ENCODE measurements at places on chromosomes 12 and 14.

DNA sequence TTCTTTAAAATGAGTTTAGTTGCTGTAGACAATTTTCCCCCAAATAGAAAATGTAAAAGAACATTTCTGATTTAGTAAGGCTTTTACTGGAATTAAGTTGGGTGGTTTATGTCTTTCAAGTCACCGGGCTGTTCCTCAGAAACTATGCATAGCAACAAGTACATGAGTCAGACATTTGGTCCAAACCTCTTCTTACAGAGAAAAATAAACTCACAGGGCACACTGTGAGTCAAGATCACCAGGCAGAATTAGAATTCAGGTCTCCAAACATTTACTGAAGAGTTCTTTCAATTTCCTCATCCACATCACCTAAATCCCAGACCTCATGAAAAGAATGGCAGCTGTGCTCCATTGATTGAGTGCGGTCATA is 476.1 kb upstream of the SOX5 start:
- no peak for DNase-seq

- DNase-seq = no peak
These were observed 226.8 kb upstream of the RGS6 start for GRCh38 chr14:71705460-71705859.

DNA sequence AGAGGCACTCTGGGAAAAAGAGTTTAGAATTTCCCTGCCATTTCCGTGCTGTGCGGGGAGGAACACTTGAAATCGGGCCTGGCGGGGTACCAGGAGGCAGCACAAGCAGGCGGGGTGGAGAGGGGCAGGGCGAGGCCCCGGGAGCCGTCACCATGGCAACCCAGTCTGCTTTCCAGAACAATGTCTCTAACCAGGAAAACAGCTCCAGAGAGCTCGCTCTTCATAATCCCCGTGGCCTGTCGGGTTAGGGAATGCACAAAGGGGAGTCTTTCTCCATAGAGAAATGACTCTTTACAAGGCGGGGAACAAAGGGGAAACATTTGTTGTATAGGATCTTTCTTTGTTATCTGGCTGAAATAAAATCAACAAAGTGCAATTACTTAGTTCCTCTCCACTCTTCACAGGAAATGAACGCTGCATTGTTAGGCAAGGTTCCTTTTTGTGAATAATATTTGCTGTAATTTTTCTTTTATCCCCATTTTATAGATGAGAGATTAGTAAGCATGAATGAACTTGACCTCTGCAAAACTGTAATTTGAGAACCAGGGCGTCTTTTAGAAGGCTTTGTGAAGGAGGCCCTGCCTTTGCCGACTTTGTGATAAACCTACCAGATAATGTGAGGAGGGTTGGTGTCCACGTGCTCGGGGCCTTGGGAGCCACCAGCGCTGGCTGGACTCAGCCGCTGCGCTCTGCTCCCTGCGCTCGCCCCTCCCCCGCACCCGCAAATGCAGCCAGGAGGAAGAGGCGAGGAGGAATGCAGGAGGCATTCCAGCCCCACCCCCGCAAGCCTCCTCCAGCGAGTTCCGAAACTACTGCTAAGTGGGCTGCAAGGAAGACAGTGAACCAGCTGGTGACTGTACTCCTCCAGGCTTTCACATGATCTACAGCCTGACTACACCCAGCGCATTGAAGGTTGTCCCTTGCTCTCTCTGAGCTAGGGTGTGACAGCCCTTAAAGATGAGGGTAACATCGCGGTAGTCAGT is 105.2 kb upstream of the ATF7IP start:
- peak; percentile 82 for DNase-seq

GRCh38 chr14:75059642-75060041 is 4.2 kb downstream of the ACYP1 start:
- DNase-seq = no peak

- DNase-seq = no peak
These were observed 46.9 kb upstream of the FRS2 start for GRCh38 chr12:69423037-69423905.

- no peak for DNase-seq
These were observed 3.6 kb downstream of the NXPH4 start for GRCh38 chr12:57219993-57220754.

DNA sequence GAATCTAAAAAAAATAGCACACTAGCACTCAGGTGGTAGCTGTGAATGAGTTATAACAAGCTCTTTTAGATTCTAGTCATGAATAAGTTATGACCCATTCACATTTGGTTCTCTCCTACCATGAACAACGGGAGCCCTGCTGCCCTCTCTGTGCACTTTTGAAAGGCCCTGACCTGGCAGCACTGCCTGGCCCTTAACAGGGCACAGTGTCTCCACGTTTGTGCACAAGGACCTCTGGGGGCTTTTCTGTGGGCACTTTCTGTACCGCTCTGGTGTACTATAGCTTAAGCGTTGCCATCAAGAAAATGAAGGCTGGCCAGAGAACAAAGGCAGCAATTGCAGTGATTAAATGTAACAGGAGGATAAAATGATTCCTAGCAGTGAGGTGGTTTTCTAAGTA is 21.2 kb downstream of the CCDC92 start:
- DNase-seq = no peak

GRCh38 chr12:82019533-82019932 is 260.4 kb upstream of the PPFIA2 start:
- peak; percentile 45 for DNase-seq

DNA sequence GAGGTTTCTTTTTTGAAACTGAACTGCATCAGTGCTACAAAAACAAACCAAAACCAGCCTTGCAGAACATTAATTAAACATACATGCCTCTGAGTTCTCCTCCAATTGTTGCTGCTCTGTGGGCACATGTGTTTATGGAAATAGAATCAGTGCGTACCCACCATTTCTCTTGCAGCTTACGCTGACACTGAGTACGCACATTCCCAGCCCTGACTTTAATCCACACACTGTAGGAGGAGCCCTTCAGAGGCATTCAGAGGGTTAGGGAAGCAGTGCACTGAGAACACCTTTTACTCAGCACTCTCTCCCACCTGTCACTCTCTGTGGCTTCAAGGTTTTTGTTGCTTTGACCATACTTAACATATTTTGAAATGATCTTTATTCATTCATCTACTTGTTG is 250.5 kb upstream of the PWP1 start:
- DNase-seq = no peak

DNA sequence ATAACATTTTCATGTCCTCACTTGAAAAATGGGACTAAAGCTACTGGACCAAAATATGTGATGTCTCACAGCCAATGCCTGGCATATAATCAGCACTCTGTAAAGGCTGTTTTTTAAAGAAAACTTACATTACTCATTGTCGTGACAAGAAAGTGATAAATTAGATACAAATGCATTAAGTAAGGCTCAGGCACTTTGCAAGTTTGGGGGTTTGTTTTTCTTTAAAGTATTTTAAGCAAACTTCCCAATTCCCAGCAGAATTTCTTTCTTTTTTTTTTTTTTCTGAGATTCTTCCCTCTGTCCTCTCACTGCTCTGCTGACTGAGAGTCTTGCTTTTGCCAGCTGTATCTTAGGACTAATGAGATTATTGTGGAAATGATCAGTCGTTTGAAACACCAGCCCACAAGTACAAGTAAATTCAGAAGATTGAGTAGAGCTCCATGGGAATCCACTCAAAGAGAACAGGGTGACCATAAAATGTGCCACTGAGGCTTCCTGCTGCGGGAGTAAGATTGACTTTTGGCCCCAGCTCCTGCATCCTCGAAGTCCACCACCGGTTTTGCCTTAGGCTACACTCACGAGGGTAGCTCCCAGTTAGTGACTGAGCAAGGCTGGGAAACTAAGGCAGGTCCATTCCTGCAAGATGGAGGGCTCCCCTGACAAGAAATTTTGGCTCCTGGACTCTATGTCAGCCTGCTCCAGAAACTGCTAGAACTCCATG is 82.8 kb downstream of the TMTC1 start:
- DNase-seq = no peak

GRCh38 chr12:76552343-76552938 is 7.1 kb downstream of the OSBPL8 start:
- no peak for DNase-seq

- no peak for DNase-seq
These were observed 43.0 kb downstream of the BORCS5 start for GRCh38 chr12:12399776-12400305.

DNA sequence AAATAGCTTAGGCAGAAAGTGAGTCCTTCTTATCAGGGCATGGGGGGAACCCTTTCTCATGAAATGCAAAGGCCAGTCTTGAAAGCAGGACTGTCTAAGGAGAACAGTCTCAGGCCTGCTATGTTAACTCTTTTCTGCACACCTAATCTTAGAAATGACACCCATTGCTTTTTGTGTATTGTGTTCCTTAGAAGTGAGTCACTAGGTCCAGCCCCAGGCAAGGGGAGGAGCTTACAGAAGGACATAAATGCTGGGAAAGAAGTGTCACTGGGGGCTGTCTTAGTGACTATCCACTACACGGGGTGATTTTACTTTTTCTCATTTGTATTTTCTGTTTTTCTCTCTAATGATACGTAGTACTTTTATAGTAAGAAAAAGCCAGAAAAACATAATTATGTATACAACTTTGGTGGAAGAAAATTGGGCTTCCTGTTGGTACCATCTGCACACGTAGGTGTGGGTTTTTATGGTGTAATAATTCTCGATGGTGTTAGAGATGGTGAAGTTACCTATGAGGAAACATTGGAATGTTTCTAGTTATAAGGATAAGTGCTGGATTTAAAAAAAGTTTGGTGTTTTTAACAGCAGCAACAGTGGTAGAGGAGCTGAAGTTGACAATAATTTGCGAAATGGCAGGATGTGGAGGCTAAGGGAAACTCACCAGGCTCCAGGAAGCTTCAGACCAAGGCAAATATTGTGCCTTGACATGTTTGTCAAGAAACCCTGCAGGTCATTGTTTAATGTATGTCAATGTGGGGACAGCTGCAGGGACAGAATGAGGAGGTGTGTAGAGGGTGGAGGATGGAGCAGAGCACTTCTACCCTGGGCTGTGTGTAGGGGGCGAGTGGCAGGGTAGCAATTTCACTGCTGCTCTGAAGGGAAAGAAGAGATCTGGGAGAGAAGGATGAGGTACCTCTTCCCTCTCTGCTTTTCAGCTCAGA is 214.9 kb downstream of the KTN1 start:
- DNase-seq = no peak

- DNase-seq = no peak
These were observed 211.5 kb upstream of the C14orf180 start for GRCh38 chr14:104367866-104368750.

DNA sequence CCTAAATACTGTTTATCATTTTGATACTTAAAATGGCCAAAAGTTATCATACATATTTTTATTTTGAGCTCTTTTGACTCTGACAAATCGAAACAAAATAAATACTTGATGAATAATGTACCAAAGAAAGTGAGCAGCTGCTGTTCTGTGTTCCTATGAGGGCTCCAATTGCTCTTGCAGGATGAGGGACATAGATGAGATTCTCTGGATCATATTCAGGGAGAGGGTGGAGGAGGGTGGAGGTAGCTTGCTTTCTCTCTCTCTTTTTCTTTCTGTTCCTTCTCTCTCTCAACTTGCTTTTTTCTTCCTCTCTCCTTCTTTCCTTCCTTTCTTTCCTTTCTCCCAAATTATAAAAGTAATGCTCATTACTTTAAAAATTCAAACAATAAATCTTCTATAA is 8.9 kb upstream of the MYH7 start:
- DNase-seq = no peak

DNA sequence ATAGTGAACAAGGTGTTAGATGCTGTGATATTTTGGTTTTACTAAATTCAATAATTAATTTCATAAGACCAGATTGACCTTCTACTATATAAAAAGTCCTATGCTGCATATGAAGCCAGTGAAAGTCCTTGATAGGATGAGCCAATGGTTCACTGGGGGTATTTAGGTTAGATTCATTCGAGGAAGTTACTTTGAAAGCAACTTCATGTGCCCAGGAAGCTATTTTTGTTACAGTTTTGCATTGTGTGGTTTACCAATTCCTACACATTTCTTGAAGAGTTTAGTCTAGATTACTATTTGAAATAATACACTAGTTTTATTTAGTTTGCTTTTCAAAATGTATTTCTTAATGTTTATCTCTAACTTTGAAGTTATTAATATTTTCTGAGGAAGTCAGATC is 58.5 kb upstream of the RMST start:
- DNase-seq = no peak

GRCh38 chr14:101834800-101835547 is 73.5 kb downstream of the PPP2R5C start:
- no peak for DNase-seq

DNA sequence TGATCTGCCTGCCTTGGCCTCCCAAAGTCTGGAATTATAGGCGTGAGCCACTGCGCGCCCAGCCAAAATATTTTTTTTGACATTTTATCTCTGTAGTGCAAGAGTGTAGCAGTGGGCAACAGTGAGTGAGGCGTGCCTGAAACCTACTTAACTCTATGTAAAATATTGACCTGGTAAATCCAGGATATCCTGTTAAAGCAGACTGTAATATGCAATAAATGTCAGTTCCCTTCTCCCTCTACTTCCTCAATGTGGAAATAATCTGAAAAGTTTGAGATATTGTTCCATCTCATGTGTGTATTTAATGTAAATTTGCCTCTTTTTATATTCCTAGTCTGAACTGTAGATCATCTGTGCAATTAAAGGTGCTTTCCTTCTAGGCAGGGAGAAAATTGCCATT is 9.5 kb upstream of the CDK17 start:
- DNase-seq = no peak

GRCh38 chr14:68193970-68194681 is 374.5 kb downstream of the RAD51B start:
- no peak for DNase-seq

GRCh38 chr14:99224116-99224910 is 47.7 kb downstream of the BCL11B start:
- no peak for DNase-seq

DNA sequence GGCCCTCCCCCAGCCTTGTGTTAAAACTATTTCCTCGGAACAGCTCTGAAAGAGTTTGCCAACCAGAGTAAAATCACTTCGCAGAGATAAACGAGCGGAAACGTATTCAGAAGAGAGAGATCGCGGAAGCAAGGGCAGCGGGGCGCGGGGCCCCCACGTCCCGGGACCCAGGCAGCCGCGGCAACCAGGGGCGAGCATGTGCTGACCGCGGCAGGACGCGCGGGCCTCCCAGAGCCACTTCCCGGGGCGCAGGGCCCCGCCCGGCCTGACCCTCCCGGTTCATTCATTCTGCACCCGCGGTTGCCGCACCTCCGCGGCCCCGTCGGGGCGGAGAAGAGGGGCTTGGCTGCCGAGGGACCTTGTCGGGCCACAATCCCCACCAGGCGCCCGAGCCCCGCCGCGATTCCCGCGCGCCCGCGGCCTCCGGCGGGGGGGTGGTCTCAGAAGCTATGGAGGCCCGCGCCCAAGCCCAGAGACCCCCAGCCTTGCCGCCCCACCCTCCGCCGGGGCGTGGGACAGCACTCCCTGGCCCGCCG is 598 bp downstream of the UBE2N start:
- no peak for DNase-seq

- DNase-seq = peak; percentile 96
These were observed 32.2 kb downstream of the SH2B3 start for GRCh38 chr12:111437816-111438454.
